ENCODE measurements at places on chromosomes 12 and 14.

DNA sequence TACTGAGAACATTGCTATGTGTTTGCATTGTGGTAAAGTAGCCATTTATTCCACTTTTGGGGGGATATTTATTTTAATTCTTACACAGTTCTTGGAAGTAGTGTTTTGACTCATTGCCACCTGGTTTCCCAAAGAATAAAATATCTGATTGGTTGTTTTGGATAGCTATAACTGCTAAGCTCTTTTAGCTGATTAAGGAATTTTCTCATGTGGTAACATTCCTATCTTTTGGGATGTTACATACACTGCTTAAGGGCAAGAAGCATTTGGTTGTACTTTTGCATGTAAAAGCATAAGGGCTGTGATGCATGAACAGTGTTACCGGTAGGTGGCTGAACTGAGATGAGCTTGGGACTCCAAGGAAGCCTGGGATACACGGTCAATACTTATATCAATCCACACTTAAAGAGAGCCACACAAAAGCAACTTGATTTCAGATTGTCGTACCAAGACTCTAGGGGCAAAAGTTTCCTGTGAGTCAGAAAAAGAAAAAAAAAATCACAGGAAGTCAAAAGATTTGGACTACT is 71.4 kb upstream of the PRKD1 start:
- DNase-seq = no peak

GRCh38 chr12:52828591-52829021 is 5.5 kb downstream of the KRT79 start:
- DNase-seq = no peak

- DNase-seq = no peak
Measured at GRCh38 chr12:41067941-41068645, 120.0 kb upstream of the PDZRN4 start.

DNA sequence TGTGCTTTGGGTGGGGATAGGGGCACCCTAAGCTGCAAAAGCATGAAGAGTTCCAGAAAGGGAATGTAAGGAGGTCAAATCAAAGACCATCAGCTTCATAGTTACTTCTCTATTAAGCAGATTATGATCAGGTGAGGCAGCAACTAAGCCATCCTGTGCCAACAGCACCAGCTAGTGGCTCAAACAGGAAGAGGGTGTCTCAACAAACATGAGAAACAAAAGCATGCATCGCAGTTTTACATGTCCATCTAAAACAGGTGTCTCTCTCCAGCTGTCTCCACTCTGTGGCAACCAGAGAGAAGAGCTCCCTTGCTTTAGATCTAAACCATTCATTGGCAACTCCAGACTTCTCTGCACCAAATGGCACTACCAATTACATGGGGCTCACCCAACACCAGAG is 52.9 kb downstream of the ACTN1 start:
- no peak for DNase-seq

- DNase-seq = no peak
Measured at GRCh38 chr12:28082096-28082495, 108.2 kb upstream of the CCDC91 start.

- no peak for DNase-seq
Measured at GRCh38 chr14:105030194-105030593, 9.3 kb upstream of the CDCA4 start.

All from activated T-helper 1 cell treated with Interleukin-2 at 50 U/mL for 16 hours (primary cell).